SK-N-DZ (cell line): ENCODE measurements at places on chromosomes 7 and 10.

DNA sequence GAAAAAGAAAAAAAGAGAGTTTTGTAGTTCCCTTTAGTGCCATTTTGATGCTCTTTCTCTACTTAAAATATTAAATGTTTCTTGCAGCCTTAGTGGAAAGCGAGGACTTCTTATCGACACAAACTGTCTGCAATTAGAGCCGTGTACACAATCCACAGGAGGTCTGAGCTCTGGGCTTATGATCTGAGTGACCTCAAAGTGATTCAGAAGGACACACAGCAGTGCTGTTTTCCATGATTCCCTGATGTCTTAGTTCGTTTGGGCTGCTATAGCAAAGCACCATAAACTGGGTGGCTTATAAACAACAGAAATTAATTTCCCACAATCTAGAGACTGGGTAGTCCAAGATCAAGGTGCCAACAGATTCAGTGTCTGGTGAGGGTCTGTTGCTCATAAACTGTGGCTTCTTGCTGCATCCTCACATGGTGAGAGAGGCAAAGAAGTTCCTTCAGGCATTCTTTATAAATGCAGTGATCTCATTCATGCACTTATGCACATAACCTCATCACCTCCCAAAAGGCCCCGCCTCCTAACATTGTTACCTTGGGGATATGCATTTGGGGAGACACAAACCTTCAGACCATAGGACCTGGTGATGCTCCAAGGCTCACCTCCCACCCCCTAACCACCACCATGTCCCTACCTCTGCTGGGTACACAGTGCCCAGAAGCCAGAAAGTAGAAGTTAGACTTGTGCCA, 204.5 kb upstream of the GHITM start:
- no peak for DNase-seq

GRCh38 chr7:90830308-90830707, 234.2 kb downstream of the CDK14 start:
- DNase-seq, result no peak

DNA sequence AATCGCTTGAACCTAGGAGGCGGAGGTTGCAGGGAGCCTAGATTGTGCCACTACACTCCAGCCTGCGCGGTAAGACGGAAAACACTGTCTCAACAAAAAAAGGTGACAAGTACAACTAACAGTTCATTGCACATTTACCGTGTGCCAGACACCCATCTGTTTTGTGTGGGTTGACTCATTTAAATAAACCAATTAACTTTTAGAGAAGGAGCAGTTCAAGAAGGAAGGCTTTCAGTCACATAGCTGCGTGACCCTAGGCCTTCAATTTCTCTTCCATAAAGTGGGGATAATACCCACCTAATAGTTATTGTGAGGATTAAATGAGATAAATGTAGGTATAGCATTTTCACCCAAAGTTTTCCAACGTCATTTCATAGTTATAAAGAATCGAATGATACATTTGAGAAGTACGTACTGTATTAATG, 52.3 kb upstream of the KDM7A start:
- no peak for DNase-seq

DNA sequence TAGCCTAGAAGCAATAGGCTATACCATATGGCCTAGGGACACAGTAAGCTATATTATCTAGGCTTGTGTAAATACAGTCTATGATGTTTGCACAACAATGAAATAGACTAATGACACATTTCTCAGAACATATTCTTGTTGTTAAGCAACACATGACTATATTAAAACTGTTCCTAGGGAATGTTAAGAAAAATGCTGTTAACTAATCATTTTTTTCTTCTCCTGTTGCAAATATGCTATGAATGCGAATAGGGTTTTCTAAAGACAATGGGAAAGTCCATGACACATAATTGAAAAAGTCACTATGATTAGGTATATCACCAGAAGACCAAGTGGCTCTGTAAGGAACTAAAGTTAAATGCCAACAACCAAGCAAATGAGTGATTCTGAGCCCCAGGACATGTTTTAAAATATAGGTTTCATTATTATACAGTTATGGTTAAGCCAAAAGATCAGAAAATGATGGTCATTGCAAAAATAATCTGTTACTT, 454.0 kb upstream of the SORCS1 start:
- DNase-seq, result no peak

DNA sequence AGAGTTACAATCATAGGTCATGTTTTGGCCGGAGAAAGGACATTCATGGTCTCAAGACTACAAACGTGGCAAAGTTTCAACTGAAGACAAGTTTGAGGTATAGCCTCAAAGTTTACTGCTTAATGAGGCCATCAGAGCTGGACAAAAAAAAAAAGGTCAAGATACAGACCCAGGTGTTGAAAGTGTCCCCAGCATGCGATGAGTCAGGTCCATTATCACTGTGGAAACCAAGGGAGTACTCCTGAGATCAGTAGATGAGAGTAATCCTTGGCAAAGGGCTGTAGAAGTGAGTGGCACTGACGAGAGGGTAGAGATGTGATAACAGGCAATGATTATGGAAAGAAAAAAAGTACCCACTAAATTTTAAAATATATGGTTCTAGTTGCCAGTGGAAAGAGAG, 80.1 kb upstream of the LRRN3 start:
- no peak for DNase-seq

DNA sequence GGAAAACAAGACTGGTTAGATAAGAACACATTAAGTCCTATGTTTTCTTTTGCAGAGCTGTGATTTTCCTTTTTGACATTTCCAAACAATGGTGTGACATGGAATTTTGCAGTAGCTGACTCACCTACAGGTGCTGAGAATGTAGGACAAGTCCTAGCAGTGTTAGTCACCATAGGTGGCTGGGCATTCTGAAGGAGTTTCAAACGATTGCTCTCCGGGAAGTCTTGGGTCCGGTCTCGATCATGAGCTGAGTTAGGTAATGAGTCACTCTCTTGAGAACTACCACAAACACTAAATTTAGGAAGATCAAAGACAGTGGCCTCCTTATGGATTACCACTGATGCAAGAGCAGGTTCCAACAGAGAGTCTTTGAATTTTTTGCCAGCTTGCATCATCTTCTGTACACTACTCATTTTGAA, 3.6 kb downstream of the FIGNL1 start:
- no peak for DNase-seq

DNA sequence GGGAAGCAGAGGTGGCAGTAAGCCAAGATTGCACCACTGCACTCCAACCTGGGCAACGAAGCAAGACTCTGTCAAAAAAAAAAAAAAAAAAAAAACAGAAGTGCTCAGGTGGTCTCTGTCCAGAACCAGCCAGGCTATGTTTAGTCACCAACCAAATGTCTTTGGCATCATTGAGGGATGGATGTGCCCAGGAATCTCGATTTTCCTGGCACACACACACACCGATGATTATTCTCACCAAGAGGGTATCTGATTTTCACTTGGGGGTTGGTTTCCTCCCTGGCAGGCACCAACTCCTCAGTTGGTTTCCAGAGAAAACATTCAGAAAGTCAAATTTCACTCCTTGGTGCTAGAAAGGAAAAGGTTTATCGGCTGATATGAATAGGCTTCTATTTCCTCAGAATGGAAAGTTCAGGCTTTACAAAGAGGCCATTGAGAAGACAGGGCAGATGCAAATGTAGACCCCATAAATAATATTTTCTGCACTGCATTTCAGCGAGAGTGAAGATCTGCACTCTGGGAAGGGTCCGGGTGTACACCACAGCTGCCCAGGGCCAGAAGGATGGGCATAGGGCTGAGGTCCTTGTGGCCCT, 154.8 kb downstream of the TNS3 start:
- DNase-seq, result no peak

- DNase-seq, result no peak
Measured at GRCh38 chr10:109913306-109913892, 9.9 kb downstream of the XPNPEP1 start.

DNA sequence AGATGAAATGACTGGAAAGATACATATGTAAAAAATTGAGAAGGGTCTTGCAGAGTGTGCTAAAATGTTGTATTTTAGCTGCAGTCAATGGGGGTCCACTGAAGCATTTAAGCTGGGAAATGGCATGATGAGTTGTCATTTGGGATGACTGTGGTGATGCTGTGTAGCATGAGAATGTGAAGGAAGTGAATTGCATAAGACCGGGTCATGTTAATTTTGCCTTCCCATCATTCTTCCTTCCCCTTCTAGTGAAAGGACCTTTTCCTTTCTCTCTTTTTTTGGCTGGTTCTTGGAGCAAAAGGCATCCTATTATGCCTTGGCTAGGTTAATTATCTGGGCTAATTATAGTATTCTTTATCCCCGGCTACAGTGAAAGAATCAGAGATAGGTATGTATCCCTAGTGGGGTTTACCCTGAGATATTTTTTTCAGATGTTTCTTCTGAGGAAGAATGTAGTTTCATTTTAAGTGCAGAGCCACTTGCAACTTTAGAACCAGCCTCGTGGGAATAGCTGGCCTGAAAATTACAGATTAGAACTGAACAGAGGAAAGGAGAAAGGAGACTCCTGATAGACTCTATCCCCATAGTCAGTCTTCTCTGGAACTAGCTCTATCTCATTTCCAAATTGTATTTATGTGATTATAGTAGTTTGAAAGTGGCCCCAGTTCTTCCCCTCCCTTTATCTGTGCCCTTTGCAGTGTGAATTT, 93.6 kb downstream of the HGF start:
- no peak for DNase-seq

GRCh38 chr7:155166673-155167370, 96.7 kb downstream of the HTR5A start:
- no peak for DNase-seq

GRCh38 chr10:77799352-77799751, 127.2 kb downstream of the DLG5 start:
- no peak for DNase-seq

DNA sequence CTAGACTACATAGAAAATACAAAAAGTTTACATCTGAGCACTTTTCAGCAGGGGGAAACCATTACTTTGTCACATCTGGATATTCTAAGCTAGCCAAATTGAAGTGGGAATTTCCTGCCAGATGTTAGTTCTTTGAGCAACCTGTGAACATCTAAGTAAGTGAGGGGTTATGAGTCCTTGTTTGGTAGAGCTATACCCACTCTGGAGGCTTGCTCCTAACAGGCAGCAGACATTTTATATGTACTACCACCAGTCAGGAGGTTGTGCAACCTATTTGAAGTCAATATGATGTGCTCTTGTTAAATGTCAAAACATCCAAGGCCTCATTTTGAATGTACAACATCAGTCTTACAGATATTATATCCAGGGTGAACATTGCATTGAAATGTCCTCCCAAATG, 143.3 kb upstream of the KAT6B start:
- no peak for DNase-seq

GRCh38 chr7:2940466-2940865, 96.4 kb upstream of the GNA12 start:
- DNase-seq, result no peak

GRCh38 chr10:74916283-74916682, 89.9 kb downstream of the KAT6B start:
- no peak for DNase-seq

- DNase-seq, result no peak
Measured at GRCh38 chr10:33252794-33253203, 81.7 kb downstream of the NRP1 start.

DNA sequence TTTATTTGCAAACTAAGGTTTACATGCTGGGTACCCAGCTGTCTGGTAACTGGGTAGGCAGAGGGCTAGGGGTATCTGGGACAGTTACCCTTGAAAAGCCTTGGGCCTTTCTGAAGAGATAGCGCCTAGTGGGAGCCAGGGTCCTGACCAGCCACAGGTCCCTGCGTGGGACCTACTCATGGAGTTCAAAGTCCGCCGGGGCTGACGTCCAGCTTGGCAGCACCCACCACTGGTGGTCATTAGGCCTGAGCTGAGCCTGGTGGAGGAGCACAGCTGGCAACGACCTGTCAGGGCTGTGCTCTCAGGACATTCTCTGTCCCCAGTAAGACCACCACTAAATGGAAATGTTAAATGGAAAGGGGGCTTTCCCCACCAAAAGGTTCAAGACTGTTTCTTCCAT, 20.0 kb downstream of the GUSB start:
- DNase-seq, result no peak

GRCh38 chr7:103154042-103154441, 5.1 kb upstream of the NAPEPLD start:
- DNase-seq, result no peak

DNA sequence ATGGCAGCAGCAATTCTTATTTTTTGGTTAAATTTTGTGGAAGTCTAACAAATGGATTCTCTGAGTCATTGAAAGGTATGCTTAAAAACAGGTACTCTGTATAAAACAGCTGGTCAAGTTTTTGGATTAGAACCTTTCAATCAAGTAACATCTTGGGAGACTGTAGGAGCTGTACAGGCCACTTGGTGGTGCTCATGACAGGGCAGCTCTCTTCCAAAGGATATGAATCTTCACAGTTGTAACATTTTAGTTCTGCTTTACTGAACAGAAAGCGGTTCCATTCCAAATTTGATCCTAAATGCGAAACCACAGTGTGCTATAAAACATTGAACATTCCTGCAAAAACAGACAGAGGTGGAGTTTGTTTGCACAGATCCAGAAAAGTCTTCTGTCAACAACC, 44.5 kb upstream of the AGR3 start:
- no peak for DNase-seq

GRCh38 chr7:31758755-31759154, 71.7 kb downstream of the PPP1R17 start:
- DNase-seq, result no peak

DNA sequence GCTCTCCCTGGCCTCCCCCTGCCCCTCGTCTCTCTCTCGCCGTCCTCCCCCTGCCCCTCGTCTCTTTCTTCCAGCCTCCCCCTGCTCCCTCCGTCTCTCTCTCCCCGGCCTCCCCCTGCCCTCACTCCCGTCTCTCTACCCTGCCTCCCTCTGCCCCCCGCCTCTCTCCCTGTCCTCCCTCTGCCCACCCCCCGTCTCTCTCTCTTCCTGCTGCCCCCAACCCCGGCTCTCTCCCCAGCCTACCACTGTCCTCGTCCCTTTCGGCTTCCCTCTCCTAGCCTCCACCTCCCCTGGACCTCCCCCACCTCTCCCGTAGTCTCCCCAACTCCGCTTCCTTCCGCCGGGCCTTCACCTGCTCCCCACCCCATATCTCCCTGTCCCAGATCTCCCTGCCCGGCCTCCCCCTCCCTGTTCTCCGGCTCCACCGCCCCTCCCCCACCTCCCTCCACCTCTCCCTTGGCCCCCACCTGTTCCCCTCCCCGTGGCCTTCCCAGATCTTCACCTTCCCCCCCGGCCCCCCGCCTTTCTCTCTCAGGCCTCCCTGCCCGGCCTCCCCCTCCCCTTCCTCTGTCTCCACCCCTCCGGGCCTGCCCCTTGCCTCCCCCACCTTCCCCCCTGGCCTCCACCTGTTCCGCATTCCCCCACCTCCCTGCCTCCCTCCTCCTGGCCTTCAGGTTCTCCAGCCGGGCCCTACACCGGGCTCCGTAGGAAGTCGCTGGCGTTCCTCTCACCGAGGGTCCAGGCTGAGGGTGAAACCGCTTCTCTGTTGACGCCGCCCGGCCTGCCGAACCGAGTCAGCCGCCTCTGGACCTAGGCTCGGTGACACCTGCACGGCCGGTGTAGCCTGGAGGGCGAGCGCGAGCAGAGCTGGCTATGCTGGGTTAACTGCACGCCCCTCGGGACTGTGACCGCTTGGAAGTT, 1.2 kb downstream of the GET4 start:
- no peak for DNase-seq

- no peak for DNase-seq
Measured at GRCh38 chr10:119602241-119603095, 5.7 kb upstream of the TIAL1 start.
